ENCODE measurements at places on chromosomes 13 and 19.

- DNase-seq: no peak
These were observed 187.3 kb downstream of the ZNF536 start for GRCh38 chr19:30559446-30559845.

- DNase-seq: no peak
These were observed 1.1 kb downstream of the GYS1 start for GRCh38 chr19:48991873-48992580.

DNA sequence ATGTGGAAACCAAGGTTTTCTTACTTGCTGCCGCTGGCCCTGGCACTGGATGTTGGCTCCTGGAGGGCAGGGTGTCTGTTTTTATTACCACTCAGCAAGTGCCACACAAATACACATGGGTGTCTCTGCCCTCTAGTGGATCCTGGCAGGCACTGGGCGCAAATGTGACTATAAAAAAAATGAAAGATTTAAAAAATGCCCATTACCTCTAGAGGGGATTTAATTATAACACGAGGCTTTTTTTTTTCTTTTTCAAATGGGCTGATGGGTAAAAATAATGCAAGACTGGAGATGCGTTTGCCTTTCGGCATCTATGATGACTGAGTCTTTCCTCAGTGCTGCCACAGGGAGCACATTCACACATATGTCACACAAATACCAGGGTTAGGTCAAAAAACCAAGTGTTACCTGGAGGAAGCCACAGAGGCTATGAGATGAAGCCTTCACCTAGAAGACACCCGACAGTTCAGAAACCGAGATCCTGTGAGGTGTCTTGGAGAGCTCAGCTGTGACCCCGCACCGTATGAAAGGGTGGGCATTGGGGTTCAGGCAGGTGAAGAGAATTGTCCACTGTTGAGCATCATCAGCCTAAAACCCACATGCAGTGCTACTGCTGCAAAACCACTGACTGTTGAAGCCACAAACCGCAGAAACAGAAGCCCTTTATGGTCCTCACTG is 25.7 kb downstream of the CHAMP1 start:
- no peak for DNase-seq

GRCh38 chr19:57830071-57830602 is at the start of gene ZNF587B:
TSS of gene ZNF587B (plus strand) at chr19:57830299. CDS start at chr19:57830529, 230 bp downstream.
- peak; percentile 43 for DNase-seq

DNA sequence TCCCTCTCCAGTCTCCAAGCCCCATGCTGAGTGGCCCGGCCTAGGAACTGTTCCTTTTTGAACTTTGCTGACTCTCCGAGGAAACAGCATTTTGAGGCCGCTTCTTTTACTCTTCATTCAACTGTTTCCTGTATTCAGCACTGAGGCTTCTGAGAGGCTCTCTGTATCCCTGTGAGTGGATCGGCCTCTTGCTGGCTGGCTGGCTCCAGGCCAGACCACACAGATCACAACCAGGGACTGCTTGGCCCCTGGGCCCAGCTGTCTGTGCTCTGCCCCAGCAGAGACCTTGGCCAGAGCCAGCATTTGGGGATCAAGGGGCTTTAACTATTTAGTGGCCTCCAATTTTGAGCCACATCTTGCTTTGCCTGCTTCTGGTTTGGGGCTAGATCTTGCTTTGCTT is 75.6 kb upstream of the KL start:
- DNase-seq: no peak

DNA sequence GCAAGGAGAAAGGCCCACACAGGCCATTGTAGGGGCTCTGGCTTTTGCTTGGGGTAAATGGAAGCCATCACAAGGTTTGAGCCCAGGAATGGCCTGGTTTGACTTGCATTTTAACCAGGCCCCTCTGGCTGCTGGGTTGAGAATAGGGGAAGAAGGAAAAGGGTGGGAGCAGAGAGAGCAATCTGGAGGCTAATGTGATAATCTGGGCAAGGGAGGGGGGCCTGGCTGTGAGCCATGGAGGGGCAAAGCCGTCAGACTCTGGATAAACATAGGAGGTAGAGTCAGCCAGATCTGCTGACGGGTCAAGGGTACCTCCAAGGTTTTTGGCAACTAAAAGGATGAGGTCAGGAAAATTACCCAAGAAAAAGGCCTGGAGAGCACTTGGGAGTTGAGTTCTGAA is 41.6 kb downstream of the RFX2 start:
- DNase-seq: no peak

DNA sequence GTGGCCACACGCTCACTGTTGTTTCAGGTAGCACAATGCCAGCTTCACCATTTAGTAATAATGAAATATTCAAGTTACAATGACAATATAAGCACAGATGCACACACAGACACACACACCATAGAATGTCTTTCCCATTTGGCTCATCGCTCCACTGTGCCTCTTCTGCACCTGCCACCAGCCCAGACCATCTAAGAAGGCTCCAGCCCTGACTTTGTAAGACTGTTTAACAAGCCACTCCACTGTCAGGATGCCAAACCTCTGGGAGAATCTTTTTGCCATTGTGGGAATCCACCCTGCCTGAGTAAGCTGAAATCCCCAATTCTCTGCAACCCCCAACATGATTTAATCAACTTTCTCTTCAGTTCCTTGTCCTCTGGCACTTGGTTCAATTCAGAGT is 60.6 kb downstream of the LHFPL6 start:
- DNase-seq: no peak

- no peak for DNase-seq
These were observed 523.7 kb upstream of the HTR2A start for GRCh38 chr13:47420568-47420967.

DNA sequence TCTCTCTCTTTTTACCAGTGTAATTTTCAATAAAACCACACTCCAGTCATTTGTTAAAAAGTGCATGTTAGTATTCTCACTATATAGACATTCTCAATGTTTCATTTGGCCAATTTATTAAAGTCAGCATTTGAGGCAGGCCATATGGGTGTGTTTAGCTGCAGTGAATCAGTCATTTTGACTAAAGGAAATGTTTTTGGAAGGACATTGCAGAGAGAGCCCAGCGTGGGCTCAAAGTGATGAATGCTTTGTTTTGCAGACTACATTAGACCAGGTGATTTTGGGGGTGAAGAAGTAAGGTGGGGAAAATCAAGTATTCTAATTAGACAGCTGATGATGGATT is 116.7 kb downstream of the POSTN start:
- no peak for DNase-seq

DNA sequence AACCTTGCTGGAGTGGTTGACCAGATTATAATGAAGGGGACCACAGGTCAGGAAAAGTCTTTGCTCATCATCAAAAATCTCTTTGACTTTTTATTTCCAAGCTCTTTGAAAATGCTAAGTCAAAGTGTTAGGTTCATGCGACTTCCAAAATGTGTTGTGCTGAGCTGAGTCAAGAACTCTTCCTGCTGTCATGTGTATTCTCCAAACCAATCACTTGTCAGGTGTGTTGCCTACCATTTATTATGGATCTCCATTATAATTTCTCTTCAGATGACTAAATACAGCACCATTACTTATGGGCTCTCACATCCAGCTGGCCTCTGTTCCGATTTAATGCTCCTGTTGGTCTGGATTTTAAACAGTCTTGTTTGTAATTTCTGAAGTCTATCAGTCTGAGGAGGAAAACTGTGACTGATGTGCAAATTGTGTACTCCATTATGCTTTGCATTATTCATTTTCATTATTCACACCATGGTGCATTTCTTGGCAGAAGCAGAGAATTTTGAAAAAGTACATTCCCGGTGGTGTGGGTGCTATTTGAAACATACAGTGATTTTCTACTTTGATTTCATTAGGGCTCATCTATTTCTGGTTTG is 562.5 kb downstream of the LMO7 start:
- no peak for DNase-seq

- DNase-seq: peak; percentile 42
These were observed 9.1 kb downstream of the SPACA6 start for GRCh38 chr19:51702103-51702824.

DNA sequence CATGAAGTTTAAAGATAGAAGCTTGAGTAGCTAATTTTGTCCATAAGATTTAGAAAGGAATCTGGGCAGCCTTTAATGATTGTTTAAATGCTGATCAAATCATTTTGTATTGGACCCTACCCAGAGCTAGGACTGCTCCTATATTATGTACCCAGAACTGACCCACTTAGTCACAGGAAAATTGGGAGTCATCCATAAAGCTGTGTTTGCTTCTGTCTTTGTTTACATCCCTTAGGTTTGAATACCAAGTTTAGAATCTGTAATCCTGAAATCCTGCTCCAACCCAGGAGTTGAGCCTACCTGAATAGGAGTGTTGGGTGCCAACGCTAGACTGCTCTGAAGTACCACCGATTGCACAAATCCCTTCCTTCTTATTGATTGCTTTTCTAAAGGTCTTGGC is 23.8 kb downstream of the LCP1 start:
- DNase-seq: no peak

DNA sequence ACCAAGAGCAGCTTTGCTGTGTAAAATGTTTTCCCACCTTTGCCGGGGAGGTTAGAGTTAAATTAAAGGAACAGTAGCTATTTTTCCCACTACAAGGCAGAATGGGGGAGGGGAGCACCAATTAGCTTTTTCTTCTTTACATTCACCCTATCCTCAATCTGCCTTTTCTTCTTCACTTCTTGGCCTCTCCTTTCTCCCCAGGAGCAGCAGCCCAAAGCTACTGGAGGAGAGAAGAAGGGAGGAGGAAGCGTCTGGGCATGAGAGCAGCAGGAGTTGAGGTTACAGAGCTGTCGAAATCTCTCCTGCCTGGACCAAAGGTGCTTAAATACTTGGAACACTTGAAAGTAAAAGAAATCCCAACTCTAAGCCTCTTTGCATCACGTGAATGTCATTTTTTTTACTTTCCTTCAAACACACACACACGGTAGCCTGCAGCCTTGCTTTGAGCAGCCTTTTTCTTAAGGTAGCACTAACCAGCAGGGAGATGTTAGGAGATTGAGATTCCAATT is 39.0 kb upstream of the WASF3 start:
- DNase-seq: no peak

- DNase-seq: no peak
These were observed 33.6 kb upstream of the SLC10A2 start for GRCh38 chr13:103099722-103100293.

DNA sequence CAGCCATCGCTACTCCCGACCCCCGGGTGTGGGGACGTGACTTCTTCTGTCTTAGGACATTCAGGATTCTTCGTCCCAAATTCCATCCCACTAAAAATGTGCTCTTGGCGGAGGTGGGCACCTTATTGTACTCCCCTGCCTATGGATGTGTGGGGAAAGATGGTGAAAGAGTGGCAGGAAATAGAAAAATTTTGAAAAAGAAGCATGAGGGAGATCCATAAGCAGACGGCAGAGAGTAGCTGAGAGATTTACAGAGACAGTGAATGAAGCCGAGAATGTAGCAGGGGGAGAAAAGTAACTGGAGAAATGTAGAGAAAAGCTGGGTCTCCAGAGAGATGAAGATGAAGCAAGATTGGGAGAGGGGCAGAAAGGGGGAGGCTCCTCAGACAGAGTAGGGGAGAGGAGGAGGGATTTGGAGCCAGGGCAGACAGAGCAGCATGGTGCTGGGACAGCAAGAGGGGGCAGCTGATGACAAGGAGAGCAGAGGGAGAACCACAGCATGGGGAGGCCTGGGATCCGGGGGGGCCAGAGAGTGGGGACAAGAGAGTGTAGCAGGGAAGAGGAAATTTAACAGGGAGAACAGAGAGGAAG is 843 bp downstream of the ZNF610 start:
- DNase-seq: no peak

- no peak for DNase-seq
These were observed 22.9 kb downstream of the TLE2 start for GRCh38 chr19:3006075-3006767.

- no peak for DNase-seq
These were observed 14.3 kb downstream of the FARP1 start for GRCh38 chr13:98157188-98157587.

DNA sequence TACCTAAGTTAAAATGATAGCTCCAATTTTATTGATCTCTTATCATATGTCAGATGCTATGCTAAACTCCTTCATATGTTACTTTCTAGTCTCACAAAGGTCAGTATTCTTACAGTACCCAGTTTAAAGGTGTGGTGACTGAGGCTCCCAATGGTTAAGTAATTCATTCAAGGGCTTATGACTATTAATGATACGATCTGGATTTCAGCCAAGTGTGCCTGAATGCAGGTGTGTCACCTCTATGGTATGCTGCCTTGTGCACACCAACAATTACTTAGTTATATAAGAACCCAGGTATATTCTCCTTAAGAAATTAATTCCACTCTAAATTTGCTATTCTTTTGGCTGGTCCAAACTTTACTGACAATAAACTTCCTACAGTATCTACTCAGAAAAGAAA is 84.6 kb upstream of the TRPC4 start:
- no peak for DNase-seq

DNA sequence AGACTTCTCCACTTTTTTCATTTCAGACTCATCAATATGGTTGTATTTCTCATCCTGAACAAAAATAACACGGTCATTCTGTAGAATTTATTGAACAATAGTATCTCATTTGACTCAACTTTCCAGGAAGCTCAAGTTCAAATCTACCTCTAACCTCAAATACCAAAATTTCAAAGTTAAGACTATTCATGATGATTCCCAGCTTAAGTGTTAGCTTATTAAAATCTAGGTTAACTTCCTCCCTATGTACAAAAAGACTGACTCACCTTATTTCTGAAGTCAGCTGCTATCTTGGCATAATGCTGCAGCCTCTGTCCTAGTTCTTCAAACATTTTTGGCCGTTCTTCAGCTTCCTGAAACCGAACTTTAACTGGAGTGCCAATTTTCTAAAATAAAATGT is 23.2 kb downstream of the HSPH1 start:
- no peak for DNase-seq

GRCh38 chr13:48892053-48892687 is 83.5 kb upstream of the FNDC3A start:
- DNase-seq: no peak

- no peak for DNase-seq
These were observed 806 bp downstream of the ZNF414 start for GRCh38 chr19:8513036-8513686.
